ENCODE measurements at places on chromosomes 4 and X.

GRCh38 chrX:154355094-154355775 is 19.2 kb downstream of the FLNA start:
- DNase-seq: no peak

DNA sequence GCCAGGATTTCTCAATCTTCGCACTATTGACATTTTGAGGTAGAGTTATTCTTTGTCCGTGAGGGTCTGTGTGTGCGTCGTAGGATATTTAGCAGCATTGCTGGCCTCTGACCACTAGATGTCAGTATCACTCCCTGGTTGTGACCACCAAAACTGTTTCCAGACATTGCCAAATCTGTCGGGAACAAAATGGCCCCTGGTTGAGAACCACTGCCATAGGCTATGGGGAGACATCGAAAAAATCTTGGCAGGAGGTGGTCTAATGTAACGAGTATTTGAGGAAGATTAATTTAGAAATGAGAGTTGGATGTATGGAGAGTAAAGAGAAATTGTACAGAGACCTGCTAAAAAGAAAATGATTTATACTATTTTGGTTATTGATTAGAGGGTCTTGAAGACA is 108.4 kb downstream of the DOCK11 start:
- no peak for DNase-seq

DNA sequence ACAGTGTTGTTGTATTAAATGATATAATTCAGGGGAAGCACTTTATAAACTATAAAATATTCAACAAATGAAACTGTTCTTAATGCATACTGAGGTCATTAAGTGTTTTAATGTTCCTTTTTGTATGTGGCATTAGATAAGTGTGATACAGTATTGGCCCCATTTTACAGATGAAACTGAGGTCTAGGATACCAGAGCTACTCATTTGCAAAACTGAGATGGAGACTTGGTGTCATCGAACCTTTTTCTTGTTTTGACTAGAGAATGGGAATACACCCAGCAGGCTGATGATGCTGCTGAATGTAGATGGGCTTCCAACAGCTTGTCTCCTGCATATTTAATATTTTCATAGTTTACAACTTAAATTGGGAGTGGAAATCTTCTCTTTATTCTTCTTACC is 34.6 kb downstream of the TAF1 start:
- no peak for DNase-seq

- no peak for DNase-seq
Observed at GRCh38 chr4:127069675-127070074, 563.1 kb upstream of the INTU start.

- no peak for DNase-seq
Observed at GRCh38 chr4:76723924-76724323, 174.0 kb downstream of the SOWAHB start.

- DNase-seq: no peak
Observed at GRCh38 chrX:109049903-109050302, 313.5 kb upstream of the IRS4 start.

- DNase-seq: no peak
Observed at GRCh38 chrX:137178392-137178791, 144.6 kb upstream of the GPR101 start.

DNA sequence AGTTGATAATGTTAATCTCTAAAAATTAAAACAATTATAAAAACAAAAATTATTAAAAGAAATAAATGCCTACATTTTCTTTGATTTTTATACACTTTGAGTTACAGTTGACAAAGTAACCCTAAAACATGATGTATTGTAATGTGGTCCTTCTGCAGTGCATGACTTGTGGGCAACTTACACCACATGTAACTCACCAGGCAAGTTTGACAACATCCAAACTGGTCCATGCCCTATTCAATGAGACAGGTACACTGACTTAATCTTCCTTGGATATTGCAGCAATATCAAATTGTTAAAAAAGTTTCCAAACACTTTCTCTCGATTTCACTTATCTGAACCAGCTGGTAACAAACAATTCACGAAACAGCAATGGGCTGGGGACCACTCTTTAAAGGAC is 81.5 kb downstream of the FTHL17 start:
- DNase-seq: no peak

DNA sequence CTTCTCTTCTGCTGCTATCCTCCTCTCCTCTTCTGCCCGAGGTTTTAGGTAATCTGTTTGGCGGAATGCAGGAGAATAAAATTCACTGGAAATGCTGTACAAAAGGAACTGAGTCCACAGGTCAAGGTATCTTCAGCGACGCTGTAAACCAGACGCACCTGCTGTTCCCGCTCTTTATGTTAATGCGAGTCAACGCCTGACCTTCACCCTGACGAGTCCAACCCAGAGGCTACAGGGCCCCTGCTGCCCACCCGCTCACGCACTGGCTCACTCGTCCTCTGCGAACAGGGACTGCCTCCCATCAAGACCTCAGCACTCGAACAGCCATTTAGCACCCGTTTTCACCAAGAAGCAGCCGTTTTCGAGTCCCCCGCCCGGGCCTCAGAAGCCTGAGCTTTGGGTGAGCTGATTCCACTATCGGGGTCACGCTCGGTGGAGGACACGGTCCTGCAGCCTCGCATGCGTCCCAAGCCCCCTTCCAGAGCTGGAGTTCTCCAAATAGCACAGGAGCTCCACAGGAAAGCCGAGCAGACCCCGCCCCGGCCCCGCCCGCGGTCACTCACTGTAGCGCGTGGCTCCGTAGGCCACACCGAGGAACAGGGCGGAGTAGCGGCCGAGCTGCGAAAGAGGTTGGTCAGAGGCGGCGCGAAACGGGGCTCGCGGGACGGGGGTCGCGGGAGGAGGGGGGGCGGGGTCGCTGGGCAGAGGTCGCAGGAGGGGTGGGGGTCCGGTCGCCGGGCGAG is 556 bp downstream of the ATP5ME start:
- DNase-seq: no peak

DNA sequence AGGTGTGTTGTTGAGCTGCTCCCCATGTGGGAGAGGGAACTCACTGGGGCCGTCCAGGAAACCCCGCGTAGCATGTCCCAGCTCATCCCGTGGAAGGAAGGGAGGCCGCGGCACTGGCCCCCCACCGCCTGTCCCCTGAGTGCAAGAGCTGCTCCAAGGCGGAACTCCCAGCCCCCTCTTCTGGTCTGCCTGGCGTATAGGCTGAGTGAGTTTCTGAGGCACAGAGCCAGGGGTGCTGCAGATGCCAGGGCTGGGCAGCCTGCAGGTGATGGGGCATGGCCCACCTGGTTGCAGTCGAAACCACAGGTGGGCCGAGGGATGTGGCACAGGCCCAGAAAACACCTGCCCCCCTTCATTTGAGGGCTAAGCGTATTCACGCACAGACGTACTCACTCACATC is 49.6 kb downstream of the ABLIM2 start:
- DNase-seq: no peak

DNA sequence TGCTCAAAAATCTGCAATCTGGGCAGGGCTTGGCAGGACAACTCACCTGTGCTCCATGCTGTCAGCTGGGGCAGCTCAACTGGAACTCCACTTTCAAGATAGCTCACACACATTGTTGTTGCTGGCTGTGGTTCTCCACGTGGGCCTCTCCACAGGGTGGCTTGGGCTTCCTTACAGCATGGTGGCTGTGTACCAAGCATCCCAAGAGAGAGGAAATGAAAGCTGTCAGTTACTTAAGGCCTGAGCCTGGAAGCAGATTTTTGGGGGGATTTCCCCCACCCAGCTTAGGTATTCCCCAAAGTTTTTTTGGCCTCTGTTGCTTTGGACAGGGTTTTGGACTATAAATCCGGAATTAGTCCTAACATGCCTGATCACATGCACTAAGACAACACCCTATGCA is 81.0 kb downstream of the BCOR start:
- DNase-seq: no peak

DNA sequence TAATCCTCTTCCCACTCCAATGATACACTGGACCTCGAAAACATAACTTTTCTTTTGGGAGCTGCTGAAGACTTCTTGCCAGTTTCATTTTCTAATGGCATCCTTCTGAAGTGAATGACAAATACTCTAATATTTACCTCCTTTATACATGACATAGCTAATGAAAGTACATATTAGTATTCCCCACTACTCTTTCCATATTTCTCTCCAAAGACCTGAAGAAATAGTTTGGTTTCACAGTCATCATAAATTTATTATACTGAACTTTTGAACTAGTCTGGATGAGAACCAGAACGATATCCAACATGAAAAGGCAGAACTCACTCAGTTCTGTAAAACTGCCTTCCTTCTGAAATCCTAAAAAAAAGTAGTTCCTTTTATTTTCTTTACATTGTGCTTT is 139.1 kb downstream of the GPC3 start:
- no peak for DNase-seq

DNA sequence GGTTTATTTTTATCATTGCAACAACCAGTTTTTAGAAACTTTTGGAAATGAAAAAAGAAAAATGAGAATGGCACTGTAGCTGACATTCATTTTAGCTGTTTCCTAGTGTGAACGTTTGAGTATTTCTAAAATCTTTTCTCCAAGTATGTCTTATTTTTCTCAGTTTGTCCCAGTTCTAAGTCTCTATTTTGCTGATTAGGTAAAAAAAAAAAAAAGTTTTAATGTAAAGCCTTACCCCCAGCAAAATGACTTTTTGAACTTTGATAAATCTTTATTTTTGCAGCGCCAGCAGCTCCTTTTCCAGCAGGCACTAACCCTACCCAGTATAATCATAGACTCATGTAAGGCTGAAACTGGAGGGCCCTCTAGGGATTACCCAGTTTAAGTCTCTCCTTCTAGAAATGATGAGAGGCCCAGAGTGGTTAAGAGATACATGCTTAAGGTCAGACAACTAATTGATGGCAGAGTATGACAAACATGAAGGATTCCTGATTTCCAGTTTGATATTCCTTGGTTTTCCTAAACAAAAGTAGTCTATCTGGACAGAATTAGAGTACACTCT is 84.3 kb upstream of the SLC4A4 start:
- DNase-seq: no peak

DNA sequence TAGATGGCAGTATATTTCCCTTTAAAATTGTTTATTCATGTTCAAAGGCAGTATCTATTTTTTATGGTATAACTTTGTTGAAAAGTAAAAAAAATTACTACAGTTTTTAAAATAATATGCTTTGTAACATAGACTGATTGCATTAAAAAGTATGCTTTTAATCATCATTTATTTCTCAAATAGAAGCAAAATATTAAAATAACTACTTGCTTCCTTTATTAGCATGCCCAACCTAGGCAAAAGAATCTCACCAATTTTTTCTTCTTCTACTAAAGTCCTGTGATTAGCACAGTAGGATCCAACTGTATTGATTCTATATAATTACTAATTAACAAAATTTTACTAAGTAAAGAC is 69.6 kb upstream of the NFKB1 start:
- DNase-seq: no peak

DNA sequence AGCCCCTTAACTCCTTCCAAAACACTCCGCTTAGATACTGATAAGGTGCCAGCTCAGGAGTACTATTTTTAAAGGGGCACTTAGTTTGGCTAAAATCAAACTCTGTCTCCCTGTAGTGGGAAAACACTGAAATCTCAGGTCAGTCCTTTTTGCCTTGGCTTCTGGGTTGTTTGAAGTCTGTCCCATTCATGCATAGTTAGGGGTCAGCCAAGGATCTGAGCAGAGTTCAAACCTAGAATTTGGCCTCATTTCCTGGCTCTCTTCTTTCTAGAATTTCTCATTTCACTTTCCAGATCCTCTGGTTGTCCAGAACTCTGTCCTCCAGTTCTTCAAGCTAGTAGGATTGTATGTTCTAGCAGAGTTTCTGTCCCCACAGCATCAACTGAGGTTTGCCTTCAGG is 31.5 kb downstream of the NAT8L start:
- no peak for DNase-seq

DNA sequence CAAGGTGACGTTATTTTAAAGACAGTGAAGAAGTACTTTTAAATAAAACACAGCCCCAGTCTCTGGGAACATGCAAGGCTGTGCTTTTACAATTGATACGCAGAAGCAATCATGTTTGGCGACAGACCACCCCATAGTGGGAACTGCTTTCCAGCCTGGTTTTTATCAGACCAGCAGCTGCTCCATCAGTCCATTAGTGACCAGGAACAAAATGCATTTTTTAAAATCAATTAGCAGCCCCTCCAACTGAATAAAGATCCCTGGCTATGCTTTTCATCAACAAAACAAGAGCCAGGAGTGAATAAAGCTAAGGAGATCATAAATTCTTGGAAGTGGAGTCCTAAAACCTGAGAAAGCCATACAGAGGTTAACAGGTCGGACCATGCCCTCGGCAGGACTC is 153.0 kb upstream of the TENM3 start:
- no peak for DNase-seq

GRCh38 chr4:184293552-184293951 is 75.9 kb upstream of the ENPP6 start:
- DNase-seq: no peak

GRCh38 chr4:111573386-111573785 is 571.9 kb upstream of the FAM241A start:
- DNase-seq: no peak

GRCh38 chr4:124907881-124908280 is 195.3 kb upstream of the ANKRD50 start:
- DNase-seq: no peak

- no peak for DNase-seq
Observed at GRCh38 chr4:82918091-82918490, 17.6 kb downstream of the THAP9 start.

DNA sequence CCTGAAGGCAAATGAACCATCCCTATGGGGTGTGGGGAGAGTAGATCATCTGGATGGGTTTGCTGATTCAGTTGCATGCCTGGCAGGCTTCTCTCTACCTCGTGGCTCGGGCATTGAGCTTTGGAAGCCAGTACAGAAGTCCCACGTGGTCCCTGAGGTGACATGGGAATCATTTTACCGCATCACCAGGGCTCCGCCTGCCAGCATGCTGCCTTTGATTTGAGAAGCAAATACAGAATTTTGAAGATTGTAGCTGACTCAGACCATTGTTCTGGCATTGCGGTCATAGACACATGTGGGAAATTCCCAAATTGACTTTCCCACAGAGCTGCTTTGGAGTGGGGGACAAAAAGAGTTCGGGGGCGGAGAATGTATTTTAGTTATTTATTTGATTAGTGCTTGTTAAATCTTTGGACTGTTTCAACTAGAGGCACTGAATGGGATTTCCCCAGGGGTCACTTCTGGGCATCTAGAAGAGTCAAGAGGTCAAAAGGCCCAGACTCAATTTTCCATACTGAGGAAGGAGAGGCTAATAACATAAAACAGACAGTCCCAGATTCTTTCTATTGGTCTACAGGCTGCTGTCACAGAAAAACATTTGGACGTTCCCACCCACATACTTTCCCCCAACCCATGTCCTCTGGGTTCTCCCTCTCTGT is 79.3 kb downstream of the NHSL2 start:
- no peak for DNase-seq

DNA sequence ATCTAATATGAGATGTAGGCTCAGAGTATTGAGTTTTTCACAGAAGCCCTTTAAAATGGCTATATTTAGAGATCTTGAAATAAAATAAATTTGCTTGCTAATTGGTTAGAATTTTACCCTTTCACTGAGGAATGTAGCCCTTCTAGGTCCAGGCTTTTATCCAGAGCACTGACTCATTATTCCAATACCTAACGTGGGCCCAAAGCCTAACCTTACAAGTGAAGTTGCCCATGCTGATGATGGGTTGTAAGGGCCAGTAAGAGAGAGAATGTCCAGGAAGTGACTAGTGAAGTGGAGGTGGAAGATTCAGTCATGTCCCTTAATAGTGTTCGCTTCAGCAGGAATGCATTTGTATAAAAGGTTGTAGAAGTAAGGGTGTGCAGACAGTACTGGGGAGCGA is 155.9 kb downstream of the STIM2 start:
- DNase-seq: no peak

Data from activated T-helper 1 cell treated with Interleukin-2 at 50 U/mL for 16 hours (primary cell).